CD4-positive, alpha-beta T cell treated with Interleukin-1 beta for 1 hour (primary cell): ENCODE measurements at places on chromosomes 5 and 9.

DNA sequence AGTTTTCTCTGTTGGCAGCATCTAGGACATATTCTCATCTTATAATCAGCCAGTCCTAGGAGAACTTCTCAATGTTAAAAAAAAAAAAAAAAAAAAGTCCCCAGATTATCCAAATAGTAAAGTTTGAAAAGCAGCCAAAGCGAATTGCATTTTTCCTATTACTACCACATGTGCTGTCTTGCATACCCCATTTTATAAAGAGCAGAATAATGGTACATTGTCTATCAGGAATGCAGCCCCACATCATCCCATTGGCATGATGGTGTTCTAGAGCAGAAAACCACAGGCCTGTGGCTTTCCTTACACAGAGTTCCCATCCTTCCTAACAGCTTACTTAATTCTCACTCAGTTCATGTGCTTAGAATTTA, 381.6 kb downstream of the TMEM38B start:
- no peak for DNase-seq

GRCh38 chr5:115549154-115549553, 4.6 kb upstream of the FEM1C start:
- DNase-seq, result peak; percentile 10

DNA sequence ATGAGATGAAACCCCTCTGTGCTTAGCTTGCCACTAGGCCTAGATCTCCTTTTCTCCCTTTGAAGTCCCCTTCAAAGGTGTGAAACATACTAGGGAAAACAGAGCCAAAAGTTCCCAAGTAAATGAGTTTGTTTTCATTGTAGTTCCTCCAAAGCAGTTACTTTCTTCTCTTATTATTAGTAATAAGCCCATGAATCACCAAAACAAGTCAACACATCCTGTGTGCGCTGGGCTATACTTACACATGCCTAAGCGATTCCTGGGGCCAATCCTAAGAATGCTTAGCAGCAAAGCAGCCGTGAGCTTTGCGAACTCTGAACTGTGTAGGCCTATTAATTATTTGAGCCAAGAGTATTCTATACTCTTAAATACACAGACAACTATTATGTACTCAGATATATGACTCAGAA, 7.6 kb downstream of the ENC1 start:
- DNase-seq, result no peak

DNA sequence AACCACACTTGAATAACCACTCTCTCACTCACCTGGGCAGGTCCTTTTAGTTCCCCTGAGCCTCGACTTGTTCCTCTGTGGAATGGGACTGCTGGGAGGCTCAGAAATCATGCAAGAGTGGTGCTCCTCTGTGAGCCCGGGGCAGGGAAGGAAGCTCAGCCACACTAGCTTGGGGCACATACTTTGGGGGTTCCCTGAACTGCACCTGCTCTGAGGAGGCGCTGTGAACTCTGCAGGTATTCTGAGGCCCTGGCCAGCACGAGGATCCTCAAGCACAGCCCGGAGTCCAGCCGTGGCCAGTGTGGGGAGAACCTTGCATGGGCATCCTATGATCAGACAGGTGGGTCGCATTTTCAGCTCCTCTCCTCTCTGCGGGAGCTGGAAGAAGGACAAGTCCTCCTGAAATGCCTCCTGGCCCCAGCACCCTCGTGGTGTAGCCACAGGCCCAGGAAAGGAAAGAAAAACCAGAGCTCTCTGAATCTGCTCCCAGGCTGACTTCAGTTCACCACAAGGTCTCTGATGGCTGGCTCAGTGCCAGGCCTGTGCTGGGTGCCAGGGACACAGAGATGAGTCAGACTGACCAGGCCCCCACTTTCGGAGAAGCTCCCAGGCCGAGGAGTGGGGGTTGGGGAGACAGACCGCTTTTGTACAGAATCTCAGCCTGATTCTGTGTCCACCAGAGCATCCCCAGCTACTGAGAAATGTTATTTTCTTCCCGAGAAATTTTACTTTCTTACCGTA, 11.9 kb downstream of the GLIPR2 start:
- peak; percentile 78 for DNase-seq

- no peak for DNase-seq
Observed at GRCh38 chr5:68465934-68466551, 250.5 kb downstream of the PIK3R1 start.

- peak; percentile 77 for DNase-seq
Observed at GRCh38 chr9:137326445-137327065, 24.5 kb upstream of the NRARP start.

DNA sequence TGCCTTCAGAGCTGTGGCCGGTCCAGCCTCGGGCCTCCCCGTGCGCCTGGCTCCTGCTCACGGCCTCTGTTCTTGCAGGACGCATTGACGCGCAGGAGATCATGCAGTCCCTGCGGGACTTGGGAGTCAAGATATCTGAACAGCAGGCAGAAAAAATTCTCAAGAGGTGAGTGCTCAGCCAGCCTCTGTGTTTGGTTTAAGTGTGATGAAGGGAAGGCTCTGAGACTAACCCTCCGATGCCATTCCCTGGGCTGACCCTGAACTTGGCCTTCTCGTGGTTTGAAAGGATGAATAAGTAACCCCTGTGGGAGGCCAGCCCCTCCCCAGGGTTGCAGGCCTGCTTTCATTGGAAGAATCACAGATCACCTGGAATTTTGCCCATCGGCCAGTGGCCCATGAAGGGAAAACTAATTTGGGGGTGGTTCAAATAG, 26.3 kb downstream of the PTGES2 start:
- no peak for DNase-seq

- no peak for DNase-seq
Observed at GRCh38 chr9:87710443-87710842, 15.5 kb upstream of the CTSL start.

DNA sequence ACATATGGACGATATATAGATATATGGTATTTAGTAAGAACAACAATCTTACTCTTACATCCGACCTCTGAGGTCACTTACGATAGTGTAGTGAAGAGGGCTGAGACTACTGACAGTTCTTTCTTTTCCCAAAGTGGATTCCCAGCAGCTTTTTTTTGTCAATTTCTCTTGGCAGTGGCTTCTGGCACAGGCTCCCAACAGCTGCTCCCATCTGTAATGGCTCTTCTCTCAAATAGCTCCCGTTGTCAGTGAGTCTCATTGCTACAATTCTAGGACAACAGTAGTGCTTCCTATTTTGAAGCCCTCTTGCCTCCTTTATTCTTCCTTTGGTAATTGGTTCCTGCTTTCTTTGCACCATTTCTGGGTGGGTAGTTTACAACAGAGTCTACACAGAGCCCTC, 68.4 kb downstream of the SLC25A46 start:
- no peak for DNase-seq

- no peak for DNase-seq
Observed at GRCh38 chr5:89105836-89106235, 222.9 kb upstream of the MEF2C start.

DNA sequence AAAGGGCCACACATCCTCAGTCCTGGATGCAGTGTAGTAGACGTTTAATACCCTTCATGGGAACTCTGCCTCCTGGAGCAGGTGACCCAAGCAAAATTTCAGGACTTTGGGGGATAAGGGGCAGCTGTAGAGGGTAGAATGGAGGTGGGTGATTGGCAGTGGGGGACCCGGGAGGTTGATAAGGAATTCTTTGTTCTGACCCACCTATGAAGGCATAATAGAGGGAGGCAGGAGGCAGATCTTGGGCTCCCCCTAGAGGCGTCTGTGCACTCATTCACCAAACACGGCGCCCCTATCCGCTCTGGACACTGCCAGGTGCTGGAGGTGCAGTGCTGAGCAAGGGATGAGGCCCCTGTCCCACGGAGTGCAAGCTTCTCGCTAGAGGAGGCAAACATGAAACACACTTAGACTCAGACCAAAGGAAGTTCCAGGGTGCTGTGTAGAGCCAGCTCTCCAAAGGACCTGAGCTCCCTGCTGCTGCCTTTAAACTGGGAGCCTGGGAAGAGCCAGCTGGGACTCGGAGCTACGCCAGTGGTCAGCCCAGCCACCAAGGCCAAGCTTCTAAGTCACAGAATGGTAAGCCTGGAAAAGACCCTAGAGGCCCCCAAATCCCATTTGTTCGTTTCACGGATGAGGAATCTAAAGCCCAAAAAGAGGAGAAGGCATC, 7.7 kb downstream of the IL17B start:
- DNase-seq, result peak; percentile 67

- no peak for DNase-seq
Observed at GRCh38 chr9:95137587-95138145, 179.8 kb downstream of the FANCC start.

- no peak for DNase-seq
Observed at GRCh38 chr5:149937610-149938009, 7.0 kb downstream of the PDE6A start.

GRCh38 chr5:6886866-6887265, 173.6 kb downstream of the TENT4A start:
- DNase-seq, result no peak

GRCh38 chr5:155394727-155395126, 381.2 kb downstream of the KIF4B start:
- DNase-seq, result no peak

DNA sequence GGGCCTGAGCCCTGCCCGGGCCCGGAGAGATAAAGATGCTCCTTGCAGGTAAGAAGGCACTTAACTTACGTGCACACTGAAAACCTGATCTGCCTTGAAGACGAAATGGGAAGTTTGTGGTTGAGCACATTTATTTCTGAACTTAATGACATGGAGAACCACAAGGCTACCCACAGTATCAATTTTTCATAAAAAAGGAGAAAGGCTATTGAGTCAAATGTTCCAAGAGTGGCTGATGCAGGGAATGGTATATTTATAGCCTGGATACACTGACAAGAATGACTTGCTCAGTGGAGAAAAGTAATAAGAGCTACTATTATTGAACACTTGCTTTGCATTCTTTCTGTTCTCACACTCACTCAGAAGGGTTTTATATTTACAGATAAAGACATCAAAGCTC, 419.3 kb downstream of the ACTL7B start:
- DNase-seq, result no peak

DNA sequence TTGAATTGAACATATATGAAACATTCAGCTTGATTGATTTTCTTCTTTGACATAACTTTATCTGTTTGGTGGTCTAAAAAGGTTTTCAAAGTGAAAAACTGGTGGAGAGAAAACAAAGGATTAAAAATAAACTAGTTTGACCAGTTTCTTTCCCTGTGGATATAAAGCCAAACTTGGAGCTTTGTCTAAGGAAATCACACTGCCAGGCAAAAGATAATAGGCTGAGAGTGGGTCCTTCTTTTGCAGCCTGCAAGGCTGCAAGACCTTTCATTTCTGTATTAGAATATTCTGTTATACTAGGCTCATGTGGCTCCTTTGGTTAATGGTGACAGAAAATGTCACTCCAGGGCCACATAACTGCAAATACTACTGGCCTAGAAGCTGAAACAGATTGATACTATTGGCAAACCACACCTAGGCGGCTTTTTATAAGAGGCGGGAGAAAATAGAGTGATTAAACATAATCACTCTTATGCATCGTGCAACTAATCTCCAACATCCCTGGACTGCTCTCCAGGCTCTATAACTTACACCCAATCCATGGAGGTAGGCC, 129.1 kb upstream of the ZNF462 start:
- DNase-seq, result no peak

DNA sequence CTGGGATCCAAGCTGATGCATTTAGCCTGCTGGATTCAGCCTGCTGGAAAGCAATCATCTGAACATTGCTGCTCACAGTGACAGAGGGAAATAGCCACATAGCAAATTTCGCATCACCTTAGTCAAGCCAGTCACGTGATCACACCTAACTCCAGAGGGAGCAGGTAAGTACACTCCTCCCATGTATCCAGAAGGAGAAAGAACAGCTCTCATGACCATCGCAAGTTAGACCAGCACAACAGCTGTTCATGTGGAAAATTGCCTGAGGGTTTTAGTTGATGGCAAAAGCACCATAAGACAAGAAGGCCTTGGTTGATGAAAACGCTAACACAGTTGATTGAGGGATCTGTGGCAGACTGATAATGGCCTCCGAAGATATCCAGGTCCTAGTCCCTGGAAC, 34.2 kb upstream of the MYO10 start:
- DNase-seq, result no peak
